NCI-H524 treated with DMSO at 0.1 percent for 48 hours (cell line): ENCODE measurements at places on chromosomes 6 and 20.
A peak's percentile ranks its signal among the peaks of the same experiment; 100 is the strongest.

GRCh38 chr6:16783509-16783908 is 22.2 kb upstream of the ATXN1 start:
- DNase-seq: no peak

- DNase-seq: no peak
Observed at GRCh38 chr6:43089874-43090558, 13.9 kb downstream of the PTK7 start.

DNA sequence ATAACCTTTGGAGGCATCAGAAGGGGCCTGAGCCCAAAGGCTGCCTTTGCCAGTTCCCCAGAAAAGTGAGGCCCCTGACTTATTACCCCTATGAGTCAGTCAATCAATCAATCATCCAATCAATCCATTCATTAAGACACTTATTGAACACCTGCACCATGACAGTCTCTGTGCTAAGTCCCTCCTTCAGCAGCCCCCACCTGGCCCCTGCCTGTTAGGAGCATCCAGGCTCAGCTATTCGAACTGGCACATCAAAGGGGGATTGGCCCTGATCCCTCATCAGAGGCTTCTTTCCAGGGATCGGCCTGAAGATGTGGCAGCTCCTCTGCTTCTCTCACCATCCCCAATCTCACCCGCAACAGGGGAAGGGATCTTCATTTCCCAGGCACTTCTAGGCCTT is 27.7 kb upstream of the VEGFA start:
- no peak for DNase-seq

GRCh38 chr6:62466607-62467006 is 180.6 kb upstream of the KHDRBS2 start:
- no peak for DNase-seq

DNA sequence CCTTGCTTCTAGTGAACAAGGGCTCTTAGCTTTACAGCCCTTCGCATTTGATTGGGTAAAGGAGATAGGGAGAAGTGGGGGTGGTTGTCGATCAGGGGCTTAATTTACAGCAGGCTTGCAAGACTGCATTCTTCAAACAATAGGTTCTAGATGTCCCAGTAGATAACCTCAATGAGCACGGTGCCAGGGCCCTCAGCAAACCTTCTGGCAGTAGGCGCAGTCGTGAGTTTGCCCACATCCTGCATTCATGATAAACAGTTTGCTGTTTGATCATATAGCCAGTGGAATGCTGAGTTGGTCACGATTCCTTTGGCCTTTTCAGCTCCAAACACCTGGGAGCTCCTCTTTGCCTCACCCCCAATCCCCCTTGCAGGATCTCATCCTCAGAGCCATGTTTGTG is 27.5 kb downstream of the SUN5 start:
- DNase-seq: no peak

GRCh38 chr20:9516234-9516871 is 2.0 kb downstream of the LAMP5 start:
- no peak for DNase-seq

GRCh38 chr20:40019510-40019909 is 669.5 kb downstream of the MAFB start:
- DNase-seq: peak; percentile 45

DNA sequence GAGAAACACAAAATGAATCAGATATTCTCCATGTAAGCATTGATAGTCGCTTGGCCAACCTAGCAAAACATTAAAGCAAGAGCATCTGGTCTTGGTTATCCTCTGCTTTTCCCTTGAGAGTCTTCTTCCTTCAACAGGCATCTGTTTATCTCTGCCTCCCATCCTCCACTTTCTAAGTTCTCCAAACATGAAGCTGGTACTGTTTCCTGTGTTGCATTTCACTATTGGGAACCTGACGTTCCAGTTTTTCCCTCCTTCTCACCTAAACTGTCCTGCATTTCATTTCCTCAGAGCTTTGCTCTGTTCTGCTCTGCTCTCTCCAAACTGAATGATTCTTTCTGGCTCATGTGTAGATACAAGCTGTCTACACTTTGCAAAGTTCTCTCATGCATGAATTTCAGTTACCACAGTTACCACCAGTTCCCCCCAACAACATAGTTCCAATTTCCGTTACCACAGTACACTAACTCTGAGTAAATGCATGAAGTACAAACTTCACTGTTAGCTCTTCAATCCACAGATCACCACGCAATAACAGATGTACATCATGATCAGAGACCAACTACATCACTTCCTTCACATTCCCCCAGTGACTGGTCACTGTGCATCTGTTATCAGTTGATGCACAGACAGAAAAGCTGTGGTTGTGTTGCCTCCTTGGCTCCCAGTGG is 86.7 kb upstream of the F13A1 start:
- DNase-seq: no peak

- DNase-seq: no peak
Observed at GRCh38 chr6:81455641-81456040, 296.8 kb downstream of the TENT5A start.

DNA sequence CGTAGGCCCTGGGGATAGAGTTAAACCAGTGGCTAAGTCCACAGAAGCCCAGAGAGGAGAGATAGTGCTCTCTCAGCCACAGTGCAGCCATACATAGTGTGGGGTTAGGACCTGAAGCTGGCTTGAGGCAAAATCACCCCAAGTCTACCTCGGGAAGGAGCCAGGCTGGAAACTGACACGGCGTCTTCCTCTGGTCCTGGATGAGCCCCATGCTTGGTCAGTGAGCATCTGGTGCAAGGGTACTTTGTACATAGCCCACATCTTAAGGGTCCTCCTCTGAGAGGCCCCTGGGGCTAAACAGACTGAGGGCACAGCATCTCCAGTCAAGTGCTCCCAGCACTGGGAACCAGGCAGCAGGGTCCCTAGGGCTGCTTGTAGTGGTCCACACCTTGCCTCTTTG is 45.6 kb downstream of the CDH26 start:
- DNase-seq: no peak

DNA sequence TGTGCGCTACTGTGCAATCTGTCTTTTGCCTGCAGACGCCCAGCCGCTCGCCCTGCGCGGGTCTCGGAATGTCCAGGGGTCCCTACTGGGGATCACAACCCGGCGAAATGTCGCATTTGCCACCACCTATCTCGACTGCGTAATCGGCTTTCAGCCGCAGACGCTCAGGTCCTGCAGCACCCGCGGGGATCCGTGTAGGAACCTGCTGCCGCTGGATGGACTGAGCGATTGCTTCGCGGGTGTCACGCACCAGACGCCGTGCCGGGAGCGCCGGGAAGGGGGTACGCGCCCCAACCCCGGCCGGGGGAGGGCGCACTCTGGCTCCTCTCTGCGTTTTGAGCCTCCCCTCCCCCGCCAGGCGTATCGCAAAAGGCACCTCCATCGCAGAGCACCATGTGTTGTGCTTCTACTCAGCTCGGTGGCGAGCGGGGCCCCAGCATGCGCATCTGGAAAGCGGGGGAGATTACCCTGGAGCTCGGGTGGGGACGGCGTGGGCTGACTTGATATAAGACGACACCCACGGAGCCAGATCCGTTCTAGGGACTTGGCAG is 747 bp upstream of the PTPRA start:
- DNase-seq: peak; percentile 20

- no peak for DNase-seq
Observed at GRCh38 chr6:1552296-1552761, 57.4 kb upstream of the FOXC1 start.

DNA sequence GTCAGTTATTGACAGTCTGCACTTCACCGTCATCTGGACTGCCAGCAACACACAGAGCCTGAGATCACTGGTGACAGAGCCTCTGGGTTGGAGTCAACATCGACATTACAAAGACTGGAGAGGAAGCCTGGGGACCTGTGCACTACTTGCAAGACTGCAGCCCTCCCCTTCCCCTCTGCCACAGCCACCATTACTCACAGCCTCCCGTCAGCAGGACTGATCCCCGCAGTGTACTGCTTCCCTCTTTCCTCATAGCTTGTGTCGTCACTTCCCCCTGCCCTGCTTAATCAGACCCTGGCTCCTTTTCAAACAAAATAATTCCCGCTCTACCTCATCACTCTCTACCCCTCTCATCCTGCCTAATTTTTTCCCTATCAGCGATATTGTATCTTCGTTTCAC is 235.5 kb upstream of the KCNQ5 start:
- no peak for DNase-seq

DNA sequence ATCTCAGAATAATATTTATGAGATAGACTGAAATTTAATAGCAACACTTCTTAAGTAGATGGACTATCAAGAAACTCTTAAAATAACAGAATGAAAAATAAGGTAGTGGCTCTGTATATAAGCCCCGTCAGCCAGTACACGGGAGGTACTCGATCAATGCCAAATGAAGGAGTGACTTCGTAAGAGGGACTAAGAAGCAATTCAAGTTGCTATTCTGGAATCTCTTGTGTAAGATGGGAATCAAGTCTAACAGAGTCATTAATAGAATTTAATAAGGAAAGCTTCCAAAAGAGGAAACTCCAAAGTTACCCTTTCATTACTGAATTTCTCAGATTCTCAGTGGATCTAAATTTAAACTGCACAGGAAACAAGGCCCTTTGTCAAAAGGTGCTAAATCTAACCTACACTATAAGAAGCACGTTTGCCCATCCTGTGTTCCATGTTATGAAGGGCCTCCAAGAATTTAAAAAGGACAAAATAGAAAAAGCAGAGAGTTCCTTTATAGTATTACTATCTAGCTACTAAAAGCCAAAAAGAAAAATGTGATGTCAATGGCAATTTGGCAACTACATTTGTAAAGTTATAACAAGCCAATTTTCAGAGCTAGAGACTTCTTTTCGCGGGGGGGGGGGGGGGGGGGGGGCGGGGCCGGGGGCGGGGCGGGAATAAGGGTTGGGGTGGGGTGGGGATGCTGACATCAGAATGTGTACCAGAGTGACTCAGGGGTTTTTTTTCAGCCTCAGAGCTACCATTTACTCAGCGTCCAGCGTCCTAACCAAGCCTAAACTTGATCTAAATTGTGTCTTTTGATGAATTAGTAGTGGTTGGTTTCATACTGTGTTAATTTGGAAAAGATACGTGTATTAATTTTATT is 200.6 kb downstream of the GMPR start:
- DNase-seq: no peak

DNA sequence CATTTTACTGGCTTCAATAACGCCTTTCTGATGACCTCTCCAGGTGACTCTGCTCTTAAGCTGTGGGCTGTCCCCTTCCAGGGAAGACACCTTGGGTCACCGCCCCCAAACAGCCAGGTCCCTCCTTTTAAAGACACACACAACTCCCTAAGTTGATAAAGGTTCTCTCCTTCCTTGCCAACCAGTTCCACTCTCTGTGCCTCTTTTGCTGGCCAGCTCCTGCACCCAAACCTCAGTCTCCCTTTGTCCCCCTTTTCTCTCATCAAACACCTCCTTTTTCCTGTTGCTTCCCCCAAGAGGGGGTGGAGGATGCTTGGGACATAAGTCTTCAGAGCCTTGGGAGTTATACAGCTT is 1.0 kb downstream of the NCOA6 start:
- DNase-seq: peak; percentile 19

DNA sequence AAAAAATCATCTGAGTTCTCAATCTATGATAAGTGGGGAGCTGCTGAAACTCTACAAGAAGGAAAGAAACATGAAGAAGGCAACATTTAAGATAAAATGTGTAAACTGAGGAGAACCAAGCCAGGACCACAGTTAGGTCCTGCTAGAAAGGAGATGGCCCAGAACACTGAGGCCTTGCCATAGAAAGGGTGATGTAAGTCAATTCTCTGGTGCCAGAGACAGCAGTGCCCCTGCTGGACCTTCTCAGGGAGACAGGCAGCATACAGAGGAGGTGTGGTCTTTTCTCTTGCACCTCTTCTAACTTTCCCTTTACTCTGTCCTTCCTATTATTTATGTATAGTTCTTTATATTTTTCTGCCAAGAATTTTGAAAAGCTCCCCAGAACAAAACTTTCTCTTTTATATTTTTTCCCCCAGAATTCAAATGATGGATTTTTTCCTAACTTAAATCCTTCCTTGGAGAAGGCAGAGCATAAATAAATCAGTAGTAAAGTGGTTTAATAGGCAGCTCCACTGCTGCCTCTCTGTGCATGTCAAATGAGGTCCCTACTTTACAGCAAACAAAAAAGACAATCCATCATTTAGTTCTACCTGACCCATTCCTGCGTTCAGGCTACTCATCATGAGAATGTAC is 9.0 kb downstream of the UQCC2 start:
- no peak for DNase-seq

DNA sequence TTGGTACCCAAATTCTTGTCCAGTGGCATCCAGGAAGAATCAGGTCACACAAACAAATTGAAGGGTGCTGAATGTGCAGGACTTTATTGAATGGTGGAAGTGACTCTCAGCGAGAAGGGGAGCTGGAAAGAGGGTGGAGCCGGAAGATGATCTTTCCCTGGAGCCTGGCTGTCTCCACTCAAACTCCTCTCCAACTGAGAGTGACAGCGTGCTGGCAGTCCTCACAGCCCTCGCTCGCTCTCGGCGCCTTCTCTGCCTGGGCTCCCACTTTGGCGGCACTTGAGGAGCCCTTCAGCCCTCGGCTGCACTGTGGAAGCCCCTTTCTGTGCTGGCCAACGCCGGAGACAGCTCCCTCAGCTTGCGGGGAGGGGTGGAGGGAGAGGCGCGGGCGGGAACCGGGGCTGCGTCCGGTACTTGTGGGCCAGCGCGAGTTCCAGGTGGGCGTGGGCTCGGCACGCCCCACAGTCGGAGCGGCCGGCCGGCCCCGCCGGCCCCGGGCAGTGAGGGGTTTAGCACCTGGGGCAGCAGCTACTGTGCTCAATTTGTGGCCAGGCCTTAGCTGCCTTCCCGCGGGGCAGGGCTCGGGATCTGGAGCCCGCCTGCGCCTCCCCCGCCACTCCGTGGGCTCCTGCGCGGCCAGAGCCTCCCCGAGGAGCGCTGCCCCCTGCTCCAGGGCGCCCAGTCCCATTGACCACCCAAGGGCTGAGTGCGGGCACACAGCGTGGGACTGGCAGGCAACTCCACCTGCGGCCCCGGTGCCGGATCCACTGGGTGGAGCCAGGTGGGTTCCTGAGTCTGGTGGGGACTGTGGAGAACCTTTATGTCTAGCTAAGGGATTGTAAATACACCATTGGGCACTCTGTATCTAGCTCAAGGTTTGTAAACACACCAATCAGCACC is 26.7 kb upstream of the MBOAT1 start:
- DNase-seq: no peak
